ENCODE measurements at places on chromosomes 11 and 22. TPM values are rescaled to one million over a fixed set of nuclear protein-coding genes. Genes with fewer than 3 reads are reported as not detected.

The HBG2 gene
- polyA plus RNA-seq, result not detected

The NLRP14 gene
- polyA plus RNA-seq, result not detected

The AP1B1 gene
- 22.9 TPM for polyA plus RNA-seq

The SH3BP1 gene
- 32.3 TPM for polyA plus RNA-seq

- DNase-seq, result no peak
These were observed 28.2 kb upstream of the CCDC81 start for GRCh38 chr11:86346513-86346912.

GRCh38 chr11:129365816-129366215 lies 9.8 kb upstream of the BARX2 start:
- no peak for DNase-seq

DNA sequence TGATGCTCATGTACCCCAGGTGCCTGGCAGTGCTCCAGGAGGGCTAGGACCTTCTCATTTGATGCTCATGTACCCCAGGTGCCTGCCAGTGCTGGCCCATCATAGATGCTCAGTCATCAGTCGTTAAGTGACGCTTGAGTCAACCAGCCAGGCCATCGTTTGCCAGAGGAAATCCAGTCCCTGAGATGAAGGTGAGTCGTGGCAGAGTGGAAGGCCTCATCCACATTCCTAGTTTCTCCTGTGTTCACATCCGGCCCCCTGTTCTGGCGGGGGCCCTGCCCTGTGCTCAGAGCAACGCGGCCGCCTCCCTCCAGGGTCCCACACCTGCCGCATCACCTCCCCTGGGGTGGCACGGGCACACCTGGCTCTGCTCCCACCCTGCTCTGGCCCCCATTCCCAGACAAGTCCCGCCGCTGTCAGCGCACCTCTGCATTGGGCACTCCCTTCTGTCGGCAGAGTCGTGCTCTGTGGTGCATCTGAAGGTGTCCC lies 279.9 kb downstream of the BRD1 start:
- no peak for DNase-seq

Measured in CD8-positive, alpha-beta memory T cell (primary cell).